ENCODE measurements at places on chromosomes 7 and 10.

- DNase-seq = no peak
These were observed 7.7 kb upstream of the CCDC172 start for GRCh38 chr10:116316503-116316902.

GRCh38 chr7:46191776-46192175, 270.7 kb upstream of the IGFBP3 start:
- DNase-seq = no peak

DNA sequence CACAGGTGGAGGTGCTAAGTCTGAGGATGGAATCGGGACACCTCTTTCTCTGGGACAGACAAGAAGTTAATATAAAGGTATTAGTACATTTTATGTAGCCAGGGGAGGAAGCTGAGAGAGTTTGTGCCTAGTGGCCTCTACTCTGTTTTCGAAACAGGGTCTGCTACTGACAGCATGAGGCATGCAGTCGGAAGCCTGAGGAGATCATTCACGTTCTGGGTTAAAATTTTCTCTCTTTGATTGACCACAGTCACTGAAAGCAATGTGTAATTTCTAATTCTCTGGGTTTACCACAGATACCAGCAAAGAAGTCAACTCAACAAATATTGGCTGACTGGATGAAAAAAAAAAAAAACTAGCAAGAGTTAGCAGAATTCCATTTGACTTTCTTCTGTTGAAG, 53.3 kb upstream of the KCTD7 start:
- DNase-seq = no peak

- no peak for DNase-seq
These were observed 190.0 kb downstream of the FAM107B start for GRCh38 chr10:14584661-14585060.

- DNase-seq = no peak
These were observed 48.1 kb downstream of the WIPF3 start for GRCh38 chr7:29854257-29854938.

- DNase-seq = no peak
These were observed 245.2 kb downstream of the PAXIP1 start for GRCh38 chr7:154757756-154758155.

Measured in stimulated activated CD4-positive, alpha-beta T cell treated with anti-CD3 and anti-CD28 coated beads, Interleukin-12 subunit alpha, Interleukin-12 subunit beta, amount 100 ng/mL, for 4 hours (primary cell).